Inflammatory macrophage treated with lipopolysaccharide for 4 hours (primary cell): ENCODE measurements at places on chromosomes 2 and 18.
A peak's percentile ranks its signal among the peaks of the same experiment; 100 is the strongest.

- DNase-seq: peak; percentile 90
Measured at GRCh38 chr2:231222318-231223000, 24.0 kb downstream of the ARMC9 start.

GRCh38 chr2:66145490-66145889, 289.4 kb upstream of the MEIS1 start:
- DNase-seq: no peak

- DNase-seq: no peak
Measured at GRCh38 chr2:50866626-50867025, 165.3 kb downstream of the NRXN1 start.

- no peak for DNase-seq
Measured at GRCh38 chr18:27861539-27861938, 315.4 kb downstream of the CDH2 start.

DNA sequence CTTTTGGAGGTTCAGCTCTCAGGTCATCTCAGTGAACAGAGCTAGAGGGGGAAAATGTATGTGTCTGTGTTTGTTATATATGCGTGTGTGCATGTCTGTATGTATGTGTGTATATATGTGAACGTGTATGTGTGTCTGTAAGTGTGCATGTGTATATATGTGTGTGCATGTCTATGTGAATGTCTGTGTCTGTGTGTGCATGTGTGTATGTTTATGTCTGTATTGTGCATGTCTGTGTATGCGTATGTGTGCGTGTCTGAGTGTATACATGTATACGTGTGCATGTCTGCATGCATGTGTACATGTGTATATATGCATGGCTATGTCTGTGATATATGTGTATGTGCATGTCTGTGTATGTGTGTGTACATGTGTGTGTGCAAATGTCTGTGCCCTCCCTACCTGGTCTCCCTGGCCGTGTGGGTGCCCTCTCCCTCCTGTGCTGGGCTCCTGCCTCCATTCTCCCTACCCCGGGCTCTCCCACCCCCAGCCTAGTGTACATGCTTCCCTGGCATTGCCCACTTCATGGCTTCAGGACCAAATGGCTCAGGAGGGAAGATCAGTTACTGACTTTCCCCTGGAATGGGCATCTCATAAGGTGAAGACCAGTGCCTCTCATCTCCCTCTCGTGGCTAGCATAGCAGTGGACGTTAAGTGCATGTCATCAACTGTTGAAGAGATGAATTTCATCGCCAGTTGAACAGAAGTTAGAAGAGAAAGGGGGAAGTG, 49.9 kb downstream of the TRAF3IP1 start:
- DNase-seq: no peak

DNA sequence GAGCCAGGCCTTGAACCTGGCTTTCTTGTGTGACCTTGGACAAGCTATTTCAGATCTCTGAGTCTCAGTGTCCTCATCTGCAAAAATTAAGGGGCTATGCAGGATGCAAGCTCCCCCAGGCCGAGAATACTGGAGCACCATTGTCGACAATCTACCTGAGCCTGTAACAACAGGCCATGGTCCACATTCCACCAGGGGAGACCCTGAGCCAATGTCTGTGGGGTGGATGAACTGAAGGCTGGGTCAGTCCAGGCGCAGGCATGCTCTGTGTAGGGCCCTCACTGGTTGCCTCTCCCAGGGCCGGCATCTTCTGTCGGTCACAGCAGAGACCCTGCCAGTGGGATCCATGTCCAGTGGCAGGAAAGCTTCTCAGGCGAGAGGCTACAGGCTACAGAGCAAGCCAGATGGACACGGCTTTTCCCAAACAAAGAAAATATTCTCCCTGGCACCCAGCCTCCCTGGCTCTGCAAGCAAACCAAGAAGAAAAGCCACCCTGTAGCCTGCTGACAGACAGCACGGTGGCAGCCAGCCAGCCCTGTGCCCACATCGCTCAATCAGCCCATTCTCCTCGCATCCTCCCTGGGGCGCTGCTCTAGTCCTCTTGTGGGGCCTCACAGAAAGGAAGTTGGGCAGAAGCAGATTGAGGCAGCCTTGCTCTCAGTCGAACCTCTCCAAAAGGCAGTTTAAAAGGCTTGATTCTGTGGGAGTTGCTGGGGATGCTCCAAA, 48.7 kb upstream of the FZD7 start:
- DNase-seq: no peak

DNA sequence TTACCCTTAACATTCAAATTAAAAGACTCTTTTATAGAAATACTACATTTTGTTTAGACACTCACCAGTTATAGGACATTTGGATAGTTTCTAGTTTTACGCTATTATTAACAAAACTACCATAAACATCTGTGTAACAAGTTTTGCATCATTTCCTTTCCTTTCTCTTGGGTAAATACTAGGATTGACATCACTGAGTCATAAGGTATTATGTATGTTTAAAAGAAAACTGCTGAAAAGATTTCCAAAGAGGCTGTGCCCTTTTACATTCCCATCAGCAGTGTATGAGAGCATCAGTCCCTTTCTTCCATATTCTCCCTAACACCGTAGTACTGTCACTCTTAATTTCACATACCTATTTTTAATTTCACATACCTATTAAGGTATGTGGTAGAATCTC, 130.6 kb downstream of the USP34 start:
- DNase-seq: peak; percentile 45

DNA sequence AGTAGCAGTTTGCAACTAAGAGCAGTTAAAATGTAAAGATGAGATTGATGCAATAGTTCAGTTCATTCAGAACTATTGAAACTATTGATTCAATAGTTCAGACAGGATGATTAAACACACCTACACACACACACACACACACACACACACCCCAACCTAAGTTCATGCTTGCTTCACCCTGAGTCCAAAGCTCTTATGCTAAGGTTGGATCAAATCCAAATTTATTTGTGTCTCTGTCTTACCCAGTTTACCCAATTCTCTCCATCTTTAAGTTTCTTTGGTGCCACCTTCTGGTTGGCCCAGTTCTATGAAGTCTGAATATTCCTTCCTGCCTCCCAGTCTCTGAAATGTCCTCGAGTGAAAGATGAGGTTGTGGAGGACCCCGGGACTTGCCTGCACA, 5.1 kb downstream of the SERPINB8 start:
- DNase-seq: peak; percentile 35

DNA sequence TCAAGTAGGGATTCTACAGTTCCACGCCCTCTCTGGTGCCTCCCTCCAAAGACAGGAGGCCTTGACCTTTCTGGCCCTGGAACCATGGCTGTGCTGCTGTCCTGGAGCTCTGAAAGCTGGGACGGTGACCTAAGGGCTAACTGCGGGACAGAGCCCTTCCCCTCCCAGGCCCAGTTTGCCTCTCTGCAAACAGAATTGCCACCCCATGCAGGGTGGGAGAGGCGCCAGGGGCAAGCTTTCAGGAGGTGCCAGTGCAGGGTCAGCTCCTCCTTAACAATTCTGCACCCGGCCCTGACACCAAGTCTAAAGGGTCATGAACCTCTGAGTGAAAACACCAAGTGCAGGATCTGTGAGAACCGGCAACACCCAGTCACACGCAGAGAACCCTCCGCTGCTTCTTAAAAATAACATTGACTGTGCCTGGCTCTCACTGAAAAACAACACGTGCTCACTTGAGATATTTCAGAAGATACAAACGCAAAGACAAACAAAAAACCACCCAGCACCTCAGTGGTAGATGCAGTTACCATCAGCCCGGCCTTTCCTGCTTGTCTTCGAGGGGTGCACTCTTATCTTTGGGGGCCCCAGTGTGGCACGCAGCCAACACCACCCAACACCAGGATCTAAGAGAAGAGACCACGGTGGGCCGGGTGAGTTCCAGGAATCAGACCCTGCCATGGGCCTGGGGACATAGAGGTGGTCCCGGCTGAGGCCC, 1.1 kb upstream of the SNED1 start:
- DNase-seq: no peak

DNA sequence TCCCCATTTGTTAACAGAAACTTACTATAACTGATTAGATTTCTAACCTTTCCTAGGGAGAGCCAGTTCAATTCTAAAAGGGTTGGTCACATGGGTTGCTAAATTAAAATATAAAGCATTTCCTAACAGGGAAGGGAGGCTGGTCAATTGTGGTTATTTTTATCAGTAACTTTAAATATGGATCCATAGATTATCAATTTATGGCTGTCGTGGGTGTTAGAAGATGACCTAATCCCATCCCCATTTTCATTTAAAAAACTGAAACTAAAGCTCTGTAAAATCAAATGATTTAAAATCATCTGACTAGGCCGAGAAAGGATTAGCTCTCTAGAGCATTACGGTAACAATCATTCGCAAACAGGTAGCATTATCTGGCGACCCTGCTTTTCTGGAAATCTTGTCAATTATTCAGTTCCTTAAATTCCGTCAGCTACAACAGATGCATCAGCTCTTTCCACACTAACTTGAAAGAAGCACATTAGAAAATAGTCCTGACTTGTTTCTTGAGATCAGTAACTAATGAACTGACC, 953 bp upstream of the HNRNPA3 start:
- peak; percentile 57 for DNase-seq

GRCh38 chr2:1607971-1608688, 136.2 kb downstream of the PXDN start:
- no peak for DNase-seq

GRCh38 chr2:99680946-99681345, 191.1 kb upstream of the REV1 start:
- DNase-seq: no peak

DNA sequence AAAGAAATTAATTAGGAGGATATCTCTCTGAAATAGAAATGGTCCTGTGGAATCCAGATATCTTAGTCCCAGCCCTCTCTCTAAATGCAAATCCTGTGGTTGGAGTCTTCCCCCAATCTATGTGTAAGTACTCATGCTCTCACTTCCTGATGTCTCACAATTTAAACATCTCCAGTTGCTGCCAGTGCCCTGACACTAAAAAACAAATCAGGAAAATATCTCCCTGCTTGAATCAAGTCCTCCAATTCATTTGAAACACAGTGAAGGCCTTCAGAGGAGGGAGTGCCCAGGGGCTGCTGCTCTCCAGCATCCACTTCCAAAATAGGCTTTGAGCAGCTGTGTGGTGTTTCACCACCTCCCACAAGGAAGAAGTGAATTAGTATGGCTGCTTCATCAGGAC, 413.8 kb downstream of the RAD51AP2 start:
- peak; percentile 40 for DNase-seq

DNA sequence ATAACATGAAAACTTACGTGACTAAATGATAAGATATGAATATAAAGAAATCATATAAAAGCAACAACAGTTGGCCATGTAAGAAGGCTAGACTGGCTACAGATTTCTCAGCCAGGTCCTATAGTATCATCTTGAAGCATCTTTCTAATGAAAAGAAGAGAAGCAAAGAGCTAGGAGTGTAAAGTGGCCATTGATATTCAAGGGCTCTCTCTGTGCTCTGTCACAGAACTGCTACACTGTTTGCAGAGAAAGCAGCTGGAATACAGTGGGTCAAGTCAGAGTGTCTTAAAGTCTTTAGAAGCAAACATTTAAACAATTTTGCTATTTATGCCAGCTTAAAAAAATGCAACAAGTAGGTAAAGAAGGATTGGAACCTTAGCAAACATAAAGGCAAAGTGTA, 118.8 kb downstream of the SCN9A start:
- DNase-seq: no peak
